Activated CD4-positive, CD25-positive, alpha-beta regulatory T cell treated with anti-CD3 and anti-CD28 coated beads, Interleukin-2, amount 50 U/mL, for 24 hours (primary cell): ENCODE measurements at places on chromosomes 11 and 22.

- no peak for ATAC-seq
These were observed 6.2 kb downstream of the SCO2 start for GRCh38 chr22:50519151-50519550.

- ATAC-seq = no peak
These were observed 103.1 kb downstream of the MPPED2 start for GRCh38 chr11:30483056-30483455.

- no peak for ATAC-seq
These were observed 20.2 kb downstream of the PPFIBP2 start for GRCh38 chr11:7534042-7534378.

DNA sequence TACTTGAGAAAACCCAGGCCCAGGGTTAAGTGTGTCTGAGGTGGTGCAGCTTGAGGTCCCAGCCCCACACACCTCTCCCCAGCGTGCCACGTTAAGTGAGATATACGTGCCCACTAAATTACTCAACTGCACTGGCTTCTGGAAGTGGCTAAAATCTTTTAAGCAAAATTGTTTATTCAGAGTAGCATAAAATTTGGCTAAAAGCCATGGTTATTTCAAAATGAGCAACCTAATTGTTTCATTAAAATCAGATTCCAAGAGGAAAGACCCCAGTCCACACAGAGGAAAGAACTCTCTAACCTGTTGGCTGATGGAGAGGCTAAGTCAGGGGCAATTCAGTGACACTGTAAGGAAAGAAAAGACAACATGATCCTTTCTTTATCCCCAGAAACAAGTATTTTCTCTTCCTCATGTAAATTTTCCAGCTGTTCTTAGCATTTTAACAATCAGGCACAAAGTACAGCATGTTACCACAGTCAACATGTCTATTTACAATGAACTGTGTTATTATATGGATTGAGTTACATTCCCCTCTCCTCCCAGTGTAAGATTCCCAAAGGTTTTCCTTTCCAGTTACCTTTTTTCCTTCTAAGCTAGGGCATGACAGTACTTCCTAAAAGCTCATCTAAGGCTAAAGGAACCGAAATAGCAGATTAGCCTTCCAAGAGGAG is 26.6 kb downstream of the NUP50 start:
- no peak for ATAC-seq

DNA sequence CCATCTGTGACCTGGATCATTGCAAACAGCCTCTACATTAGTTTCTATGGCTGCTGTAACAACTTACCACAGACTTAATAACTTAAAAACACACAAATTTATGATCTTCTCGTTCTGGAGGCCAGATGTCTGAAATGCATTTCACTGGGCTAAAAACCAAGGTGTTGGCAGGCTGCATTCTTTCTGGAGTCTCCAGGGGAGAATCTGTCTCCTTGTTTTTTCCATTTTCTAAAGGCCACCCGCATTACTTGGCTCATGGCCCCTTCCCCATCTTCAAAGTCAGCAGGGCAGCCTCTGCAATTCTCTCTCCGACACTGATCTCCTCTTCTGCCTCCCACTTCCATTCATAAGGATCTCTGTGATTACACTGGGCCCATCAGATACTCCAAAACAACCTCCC is 11.6 kb downstream of the SCGB1A1 start:
- ATAC-seq = no peak

GRCh38 chr11:35157814-35158700 is 19.1 kb downstream of the CD44 start:
- no peak for ATAC-seq

DNA sequence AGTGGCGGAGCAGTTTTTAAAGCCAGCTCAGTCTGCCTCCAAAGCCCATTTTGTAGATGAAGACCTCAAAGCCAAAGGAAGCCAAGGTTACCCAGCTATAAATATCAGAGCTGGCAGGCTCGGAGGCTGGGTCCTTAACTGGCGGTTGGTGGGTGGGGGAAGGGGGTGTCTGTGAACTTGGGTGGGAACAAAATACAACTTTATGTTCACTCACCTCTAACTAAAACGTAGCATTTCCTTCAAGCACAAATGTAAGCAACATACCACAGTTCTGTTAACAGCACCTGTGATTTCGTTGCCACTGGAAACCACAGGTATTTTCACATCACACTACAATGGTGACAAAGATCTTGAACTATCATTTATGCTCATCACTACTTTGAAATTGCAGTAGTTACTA is 99.7 kb upstream of the SYT13 start:
- peak; percentile 74 for ATAC-seq

- peak; percentile 52 for ATAC-seq
These were observed 137.3 kb upstream of the SORL1-AS1 start for GRCh38 chr11:121589946-121590537.

GRCh38 chr11:76339221-76339620 is 41.7 kb downstream of the THAP12 start:
- no peak for ATAC-seq

DNA sequence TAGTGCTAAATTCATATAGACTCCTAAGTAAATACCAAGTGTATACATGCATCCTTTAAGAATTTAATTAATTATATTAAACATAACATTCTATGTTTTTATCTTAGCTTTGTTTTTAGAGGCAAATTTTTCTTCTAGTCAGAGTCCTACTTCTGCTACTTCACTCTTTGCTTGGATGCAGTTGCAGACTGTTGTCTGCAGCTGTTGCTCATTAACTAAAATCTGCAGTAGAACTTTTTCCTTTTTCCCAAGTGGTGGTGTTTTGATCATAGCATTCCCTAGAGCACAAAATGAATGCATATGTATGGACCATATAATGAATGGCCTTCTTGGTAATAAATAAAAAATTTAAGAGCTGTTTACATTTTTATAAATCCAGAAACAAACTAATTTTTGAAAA is 198.3 kb downstream of the CASP12 start:
- no peak for ATAC-seq

DNA sequence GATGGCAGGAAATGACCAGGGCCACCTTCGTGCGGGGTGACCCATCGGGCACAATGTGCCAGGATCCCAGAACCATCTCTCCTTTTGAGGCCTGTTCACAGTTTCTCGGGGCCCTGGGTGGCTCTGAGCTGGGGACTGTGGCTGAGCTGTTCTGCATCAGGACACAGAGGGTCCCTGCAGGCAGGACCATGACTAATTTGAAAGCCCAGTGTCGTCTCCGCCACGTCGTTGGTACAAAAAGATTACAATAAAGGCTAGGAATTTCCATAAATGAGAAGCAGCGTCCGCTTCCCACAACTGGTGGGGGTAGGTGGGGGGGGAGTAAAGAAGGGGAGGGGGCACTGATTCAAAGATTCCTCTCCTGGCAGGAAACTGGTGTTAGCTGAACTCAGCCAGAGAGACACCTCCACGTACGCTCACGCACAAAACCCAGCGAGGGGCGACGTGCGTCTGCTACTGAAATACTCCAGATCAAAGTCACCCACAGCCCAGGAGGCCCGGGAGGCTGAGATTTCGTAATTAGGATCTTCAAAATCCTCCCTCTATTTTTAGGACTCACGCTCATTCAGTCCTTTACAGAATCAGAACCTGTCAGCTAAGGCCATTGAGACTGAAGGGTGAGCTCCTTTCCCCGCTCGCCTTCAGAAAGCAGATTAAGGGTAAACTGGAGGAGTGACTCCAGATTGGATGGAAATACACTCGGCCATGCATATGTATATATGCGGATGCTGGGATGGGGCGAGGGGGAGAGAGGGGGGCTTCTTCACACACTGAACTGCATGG is 11.0 kb downstream of the MN1 start:
- no peak for ATAC-seq

GRCh38 chr22:17552737-17553136 is 10.6 kb upstream of the SLC25A18 start:
- no peak for ATAC-seq

DNA sequence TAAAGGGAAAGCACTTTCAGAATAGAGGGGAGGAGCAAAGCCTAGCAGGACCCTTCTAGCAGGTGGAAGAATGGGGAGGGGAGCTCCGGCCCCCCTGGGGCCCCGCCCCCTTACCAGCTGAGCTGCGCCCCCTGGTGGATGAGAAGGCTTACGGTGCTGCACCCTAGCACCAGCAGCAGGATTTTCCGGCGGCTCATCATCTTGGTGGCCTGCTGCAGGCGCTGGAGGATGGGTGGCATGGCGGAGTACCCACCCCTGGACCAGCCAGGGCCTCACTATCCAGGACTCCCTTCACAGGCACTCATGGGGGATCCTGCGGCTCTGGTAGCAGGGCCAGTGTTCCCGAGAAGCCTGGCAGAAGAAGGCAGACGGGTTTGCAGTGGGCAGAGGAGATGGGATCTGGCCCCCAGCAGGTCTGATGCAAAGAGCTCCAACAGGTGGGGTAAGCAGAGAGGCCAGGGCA is 3.8 kb downstream of the GAL3ST3 start:
- ATAC-seq = peak; percentile 87

DNA sequence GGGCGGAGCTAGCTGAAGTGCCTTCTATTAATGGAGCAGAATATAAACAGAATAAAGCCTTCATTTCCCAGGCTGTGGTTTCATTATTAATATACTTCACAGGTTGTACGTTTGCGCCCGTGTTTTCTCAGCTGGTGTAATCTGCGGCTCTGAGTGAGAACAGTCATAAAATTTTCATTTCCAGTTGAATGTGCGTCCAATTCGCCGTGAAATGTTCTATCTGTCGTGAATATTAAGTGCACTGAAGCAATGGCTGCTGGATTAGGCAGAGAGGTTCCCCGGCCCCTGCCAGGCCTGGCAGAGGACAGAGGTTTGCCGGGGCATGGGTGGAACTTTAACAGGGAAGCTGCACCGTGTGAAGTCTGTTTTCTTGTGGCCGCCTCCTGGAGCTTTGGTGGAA is 874.4 kb downstream of the NTM start:
- ATAC-seq = no peak

DNA sequence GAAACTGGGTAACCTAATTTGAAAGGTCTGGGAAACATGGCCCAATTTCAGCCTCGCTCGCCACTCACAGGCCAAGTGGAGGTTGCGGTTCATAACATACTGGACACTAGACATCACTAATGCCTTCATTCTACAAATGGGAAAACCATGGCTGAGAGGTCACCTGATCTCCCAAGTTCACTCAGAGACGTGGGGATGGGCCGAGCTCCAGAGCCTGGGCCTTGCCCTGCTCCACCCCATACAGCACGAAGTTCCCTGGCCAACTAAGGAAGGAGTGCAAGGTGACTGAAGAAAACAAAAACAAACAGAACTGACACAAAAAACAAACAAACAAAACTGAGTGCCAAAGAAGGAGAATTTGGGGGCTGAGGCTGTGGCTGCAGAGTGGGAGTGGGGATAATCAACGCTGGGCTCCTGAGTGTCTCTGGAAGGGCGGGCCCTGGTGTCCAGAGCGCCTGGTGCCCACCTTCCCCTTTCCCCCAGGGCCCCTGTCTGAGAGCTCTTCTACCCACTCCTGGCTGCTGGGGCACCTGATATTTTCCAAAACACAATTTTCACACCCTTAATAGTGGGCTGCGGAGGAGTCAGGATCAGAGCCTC is 46.5 kb upstream of the ADA2 start:
- ATAC-seq = no peak

DNA sequence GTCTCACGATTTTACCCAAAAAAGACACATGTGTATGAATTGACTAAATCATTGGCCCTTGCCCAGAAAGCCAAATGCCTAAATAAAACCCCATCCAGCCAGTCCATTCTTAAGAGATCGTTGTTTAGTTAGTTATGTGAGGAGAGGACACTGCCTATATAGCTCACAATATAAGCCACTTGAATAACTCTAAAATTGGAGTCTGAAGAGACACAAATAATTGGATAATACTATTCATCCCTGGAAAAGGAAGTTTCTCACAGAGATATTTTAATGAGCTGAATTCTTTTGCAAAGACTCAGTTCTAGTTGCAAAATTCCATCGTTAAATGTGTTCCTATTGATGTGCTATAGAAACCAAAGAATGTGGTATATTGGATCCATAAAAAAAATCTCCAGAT is 176.7 kb downstream of the SOX6 start:
- no peak for ATAC-seq

GRCh38 chr22:22391543-22391942 is 117.0 kb downstream of the ZNF280B start:
- ATAC-seq = no peak

DNA sequence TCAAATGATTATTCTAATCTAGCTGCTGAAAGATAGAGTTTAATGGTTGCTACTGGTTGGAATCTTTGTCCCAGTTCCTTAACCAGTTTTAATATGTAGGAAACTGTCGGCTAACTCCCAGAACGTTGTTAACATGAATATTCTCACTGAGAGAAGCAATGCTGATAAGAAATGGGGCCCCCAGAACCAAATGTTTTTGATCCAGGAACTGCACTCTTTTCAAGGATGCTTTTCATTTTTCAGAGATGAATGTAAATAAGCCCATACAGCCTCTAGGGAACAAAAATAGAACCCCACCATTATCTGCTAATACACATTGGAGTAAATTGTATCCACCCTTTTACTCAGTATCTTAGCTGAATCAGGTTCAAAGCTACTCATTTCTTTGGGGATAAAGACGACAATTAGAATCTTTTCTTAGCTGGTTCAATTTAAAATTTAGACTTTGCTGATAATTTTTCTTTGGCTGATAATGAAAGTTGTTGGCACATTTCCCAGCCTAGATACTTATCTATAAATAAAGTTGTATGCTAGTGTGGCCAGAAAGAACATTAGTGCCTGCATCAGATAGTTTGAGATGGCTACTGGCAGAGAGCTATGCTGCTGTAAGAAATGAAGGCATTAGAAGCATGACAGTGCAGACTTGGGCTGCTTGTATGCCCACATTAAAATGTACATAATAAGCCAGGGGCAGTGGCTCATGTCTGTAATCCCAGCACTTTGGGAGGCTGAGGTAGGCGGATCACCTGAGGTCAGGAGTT is 323.3 kb upstream of the PDGFD start:
- ATAC-seq = no peak

DNA sequence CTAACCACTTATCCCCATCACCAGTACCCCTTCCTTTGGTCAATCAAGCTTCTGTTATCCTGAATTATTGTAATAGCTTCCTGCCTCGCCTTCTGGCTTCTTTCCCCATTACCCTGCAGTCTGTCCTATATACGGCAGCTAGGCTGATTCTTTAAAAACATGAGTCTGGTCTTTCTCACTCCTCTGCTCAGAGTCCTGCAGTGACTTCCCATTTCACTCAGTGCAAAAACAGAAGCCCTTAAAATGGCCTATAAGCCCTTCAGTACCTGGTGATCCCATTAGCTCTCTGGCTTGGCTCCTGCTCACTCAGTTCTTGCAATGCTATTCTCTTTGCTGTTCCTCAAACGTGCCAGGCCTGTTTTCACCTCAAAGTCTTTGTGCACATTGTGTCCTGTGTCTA is 58.4 kb downstream of the JRKL start:
- ATAC-seq = no peak

DNA sequence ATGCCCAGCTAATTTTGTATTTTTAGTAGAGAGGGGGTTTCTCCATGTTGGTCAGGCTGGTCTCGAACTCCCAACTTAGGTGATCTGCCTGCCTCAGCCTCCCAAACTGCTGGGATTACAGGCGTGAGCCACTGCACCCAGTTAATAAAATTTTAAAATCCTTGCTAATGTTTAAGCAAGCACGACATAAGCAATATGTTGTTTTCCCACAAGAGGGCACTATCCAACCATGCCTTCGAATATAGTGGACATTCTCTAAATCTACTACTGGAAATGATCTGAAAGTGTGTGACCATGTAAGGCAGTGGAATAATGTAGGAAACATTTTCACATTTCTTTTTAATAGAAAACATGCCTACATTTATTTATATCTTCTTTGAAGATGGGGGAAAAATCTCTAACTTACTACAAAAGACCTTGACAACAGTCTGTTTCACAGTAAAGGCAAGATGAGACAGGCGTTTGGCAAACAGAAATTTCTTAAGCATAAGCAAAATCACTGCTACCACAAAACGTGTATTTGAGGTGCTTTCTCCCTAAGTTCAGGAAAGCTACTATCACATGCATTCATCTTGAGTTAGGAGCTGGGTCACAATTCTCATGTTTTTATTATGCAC is 38.2 kb downstream of the PITPNB start:
- peak; percentile 43 for ATAC-seq

- ATAC-seq = no peak
These were observed 13.1 kb upstream of the MS4A10 start for GRCh38 chr11:60771879-60772525.
